ENCODE measurements at places on chromosomes 7 and 10.

DNA sequence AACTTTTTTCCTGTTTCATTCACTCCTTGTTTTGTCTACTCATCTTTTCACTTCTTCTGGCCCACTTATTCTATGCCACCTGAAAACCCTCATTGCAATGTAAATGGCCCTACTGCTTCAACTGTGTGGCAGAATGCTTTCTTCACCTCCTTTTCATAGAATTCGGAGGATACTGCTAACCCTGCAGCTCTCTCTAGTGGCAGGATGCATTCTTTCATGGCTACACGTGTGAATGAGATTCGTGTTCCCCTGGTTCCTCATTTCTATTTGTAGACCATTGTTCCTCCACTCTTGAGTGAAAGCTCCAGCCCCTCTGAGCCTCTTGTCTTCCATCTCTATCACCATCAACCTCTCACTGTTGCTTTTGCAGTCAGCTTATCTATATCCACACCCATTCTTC lies 20.9 kb upstream of the CYP26C1 start:
- no peak for DNase-seq

DNA sequence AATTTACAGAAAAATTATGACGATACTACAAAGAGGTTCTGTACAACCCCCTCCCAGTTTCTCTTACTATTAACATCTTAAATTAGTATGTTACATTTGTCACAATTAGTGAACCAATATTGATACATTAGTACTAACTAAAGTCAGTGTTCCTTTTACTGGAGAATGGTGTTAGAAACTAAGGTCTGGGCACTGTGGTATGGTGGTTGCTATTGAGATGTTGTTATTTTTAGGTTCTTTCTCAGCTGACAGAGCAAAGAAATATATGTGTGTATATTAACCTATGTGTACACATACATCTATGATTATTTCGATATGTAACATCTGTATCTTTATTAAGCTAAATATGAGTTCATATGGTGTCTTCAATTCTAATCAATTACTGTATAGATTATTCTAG lies 11.7 kb upstream of the CFTR start:
- no peak for DNase-seq

DNA sequence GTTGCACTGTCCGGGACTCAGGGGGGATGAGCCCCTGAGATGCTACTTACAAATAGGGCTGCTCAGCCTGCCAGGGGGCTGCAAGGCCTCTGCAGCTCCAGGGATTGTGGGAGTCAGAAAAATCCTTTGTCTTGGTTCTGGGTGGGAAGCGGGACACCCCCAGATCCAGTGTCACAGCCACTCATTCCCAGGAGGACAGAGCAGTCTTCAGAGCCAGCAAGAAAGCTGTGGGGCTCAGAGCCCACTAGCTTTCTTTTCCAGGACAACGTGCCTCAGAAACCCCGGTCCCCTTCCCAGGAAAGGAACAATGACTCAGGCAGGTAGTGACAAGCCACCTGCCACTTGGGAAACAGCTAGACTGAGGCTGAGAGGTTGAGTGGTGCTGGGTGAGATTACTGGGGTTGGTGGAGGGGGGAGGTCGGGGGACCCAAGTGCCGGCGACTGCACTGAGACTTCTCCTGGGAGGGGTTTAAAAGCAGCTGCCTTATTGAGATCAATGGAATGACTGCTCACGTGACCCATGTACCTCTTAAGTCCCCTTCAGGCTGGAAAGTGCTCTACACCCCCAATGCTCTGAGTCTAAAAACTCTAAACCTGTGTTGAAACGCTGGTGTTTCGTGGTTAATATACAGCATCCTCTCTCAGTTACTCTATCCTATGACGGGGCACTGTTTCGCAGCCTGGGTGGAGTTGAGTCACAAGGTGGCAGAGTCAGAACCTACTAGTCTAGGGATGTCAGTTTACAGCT lies 123.6 kb downstream of the UBE2H start:
- no peak for DNase-seq

DNA sequence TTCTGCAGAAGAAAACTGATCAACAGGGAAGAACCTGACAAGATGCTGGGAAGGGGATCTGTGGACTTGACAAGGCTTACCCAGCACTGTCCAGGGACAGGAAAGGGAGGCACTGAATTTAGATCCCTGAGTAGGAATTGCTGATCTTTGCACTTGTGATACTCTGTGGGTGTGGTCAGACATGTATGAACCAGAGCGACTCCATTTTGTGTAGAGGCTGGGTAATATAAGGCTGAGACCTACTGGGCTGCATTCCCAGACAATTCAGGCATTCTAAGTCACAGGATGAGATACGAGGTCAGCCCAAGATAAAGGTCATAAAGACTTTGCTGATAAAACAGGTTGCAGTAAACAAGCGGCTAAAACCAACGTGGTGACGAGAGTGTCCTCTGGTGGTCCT lies 60.7 kb downstream of the CCDC3 start:
- DNase-seq, result no peak

DNA sequence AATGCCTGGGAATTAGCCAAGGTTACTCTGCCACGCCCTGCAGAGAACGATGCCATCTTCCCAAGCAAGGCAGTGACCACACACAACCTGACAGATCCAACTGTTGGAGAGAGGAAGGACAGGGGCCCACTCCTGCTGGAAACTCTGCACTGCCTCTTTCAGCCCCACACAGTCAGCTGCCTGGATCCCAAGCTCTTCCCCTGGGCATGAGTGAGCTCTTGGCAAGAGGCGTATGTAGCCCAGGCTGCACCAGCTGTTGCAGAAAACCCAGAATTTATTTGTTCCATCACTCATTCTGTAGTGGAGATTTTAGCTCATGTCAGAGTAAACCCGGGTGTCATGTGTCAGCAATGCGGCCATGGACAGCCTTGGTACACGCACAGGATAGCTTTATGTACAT lies 135.1 kb upstream of the TRIM24 start:
- DNase-seq, result no peak

DNA sequence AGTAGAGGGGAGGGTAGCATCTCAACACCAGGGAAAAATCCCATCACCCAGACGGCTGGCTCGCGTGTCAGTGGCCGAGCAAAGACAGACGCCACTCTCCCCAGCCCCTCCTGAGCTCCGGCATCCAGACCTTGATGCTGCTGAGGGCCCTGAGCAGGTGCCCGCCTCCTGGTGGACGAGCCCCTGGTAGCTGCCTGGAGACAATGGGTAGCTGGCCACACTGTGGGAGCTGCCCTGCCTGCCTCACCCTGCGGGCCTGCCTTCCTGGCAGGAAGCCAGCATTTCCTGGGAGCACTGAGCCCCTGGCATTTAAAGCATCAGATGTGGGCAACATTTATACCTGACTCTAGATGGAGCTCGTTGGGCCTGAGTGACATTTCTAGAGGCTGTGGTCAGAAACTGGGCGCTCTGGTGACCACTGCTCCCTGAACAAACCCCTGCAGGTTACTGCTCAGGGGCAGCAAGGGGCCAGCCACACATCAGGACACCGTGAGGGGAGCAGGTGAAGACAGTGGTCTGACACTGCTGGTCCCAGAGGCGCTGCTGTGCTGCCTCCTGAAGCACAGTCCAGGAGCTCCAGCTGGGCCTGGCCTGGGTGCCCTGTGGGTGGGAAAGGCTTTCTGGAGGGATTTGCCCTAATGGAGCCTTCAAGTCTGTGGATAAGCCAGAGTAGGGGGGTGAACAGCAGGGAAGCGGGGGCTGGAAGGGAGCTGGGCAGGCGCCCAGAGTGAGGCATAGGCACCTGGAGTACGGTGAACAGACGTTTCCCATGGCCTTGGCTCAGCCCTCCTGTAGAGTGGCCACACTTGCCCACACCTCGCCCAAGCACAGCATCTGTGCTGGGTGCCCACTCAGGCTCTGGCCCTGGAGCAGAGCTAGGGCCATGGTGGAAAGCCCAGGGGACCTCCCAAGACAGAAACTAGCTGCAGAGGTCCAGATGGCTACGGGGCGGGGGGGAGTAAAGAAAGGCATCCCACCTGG lies 138.7 kb downstream of the MAPK8 start:
- no peak for DNase-seq

GRCh38 chr10:2858452-2858851 lies 208.9 kb upstream of the PFKP start:
- no peak for DNase-seq

GRCh38 chr7:158408318-158408920 lies 179.2 kb downstream of the PTPRN2 start:
- no peak for DNase-seq

- DNase-seq, result peak; percentile 62
Measured at GRCh38 chr7:33185786-33186185, 56.4 kb downstream of the BBS9 start.

- DNase-seq, result no peak
Measured at GRCh38 chr7:117567781-117568180, 88.0 kb downstream of the CFTR start.

DNA sequence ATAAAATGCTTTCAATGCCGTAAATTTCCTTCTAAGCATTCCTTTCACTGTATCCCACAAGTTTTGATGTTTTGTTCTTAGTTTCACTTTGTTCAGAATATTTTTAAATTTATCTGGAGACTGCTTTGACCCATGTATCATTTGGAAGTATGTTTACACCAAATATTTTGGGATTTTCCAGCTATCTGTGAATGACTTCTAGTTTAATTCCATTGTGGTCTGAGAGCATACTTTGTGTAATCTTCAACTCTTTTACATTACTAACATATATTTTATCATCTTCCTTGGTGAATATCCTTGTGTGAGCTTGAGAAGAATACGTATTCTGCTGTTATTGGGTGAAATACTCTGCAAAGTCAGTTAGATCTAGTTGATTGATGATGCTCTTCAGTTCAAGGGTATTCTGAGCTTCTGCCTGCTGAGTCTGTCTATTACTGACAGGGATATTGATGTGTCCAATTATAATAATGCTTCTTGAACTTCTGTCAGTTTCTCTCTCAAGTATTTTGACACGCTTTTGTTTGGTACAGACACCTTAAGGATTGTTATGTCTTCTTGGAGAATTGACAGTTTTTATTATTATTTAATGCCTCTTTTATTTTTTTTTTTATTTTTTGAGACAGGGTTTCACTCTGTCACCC lies 31.6 kb downstream of the MKLN1 start:
- DNase-seq, result no peak
